ENCODE measurements at places on chromosomes 11 and 22. TPM values are rescaled to one million over a fixed set of nuclear protein-coding genes. Genes with fewer than 3 reads are reported as not detected.

Gene INS
- total RNA-seq = not detected

Gene CNIH2
- total RNA-seq = 23.9 TPM

Gene OR51B2
- 0.22 TPM for total RNA-seq

Gene FOXR1
- not detected for total RNA-seq

Gene SCN2B
- total RNA-seq = 24.6 TPM

Gene SLC22A8
- 95.5 TPM for total RNA-seq

Gene ELMOD1
- 102 TPM for total RNA-seq

Gene CD3D
- not detected for total RNA-seq

Gene SLC43A1
- 5.3 TPM for total RNA-seq

Gene SCGB1D2
- not detected for total RNA-seq

Gene MPZL2
- total RNA-seq = 19.5 TPM

Gene ESAM
- total RNA-seq = 9.5 TPM

Gene PRR33
- total RNA-seq = not detected

Gene VPREB1
- 0.40 TPM for total RNA-seq

Gene MIAT
- 54.7 TPM for total RNA-seq

Gene C11orf68
- total RNA-seq = 20.4 TPM

Gene BIK
- total RNA-seq = 0.79 TPM

Gene MS4A6E
- total RNA-seq = not detected

Gene IFITM5
- total RNA-seq = not detected

Gene HIKESHI
- 49.0 TPM for total RNA-seq

Gene KRTAP5-11
- not detected for total RNA-seq

Gene ADM2
- total RNA-seq = 0.06 TPM
